ENCODE measurements at places on chromosomes 3 and 15.

GRCh38 chr3:66336333-66336766 lies 115.5 kb downstream of the SLC25A26 start:
- no peak for DNase-seq

- no peak for DNase-seq
Measured at GRCh38 chr3:169865176-169865767, 4.5 kb downstream of the LRRC31 start.

GRCh38 chr3:45002720-45003119 lies 23.4 kb upstream of the CLEC3B start:
- no peak for DNase-seq

GRCh38 chr15:69929905-69930630 lies 167.6 kb downstream of the TLE3 start:
- no peak for DNase-seq

DNA sequence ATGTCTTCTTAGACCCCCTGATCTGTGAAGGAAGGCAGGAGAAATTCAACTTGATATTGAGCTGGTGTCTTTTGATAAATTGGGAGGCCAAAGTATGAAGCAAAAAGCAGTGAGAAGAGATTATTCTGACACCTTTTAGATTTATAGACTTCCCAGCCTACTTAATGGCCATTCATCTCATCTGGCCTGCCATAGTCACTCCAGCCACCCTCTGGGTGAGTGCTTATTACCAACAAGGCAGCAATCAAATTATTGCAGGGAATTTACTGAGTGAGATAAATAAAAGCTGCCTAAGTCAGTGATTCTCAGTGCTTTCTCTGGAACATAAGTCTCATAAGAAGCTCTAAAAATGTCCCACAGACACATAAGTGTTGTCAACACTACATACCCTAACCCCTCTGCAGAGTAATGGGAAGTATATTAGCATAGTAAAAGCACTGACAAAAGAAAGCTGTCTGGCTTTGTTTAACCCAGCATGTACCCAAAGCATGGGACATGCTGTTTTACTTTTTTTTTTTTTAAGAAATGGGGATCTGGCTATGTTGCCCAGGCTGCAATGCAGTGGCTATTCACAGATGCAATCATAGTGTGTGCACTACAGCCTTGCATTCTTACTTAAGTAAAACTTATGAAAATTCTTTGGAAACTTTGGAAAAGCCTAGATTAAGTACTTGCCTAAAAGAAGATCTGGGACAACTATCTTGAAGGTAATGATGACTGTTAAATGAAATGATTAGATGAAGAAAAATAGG lies 725.3 kb downstream of the TUSC7 start:
- DNase-seq: no peak

DNA sequence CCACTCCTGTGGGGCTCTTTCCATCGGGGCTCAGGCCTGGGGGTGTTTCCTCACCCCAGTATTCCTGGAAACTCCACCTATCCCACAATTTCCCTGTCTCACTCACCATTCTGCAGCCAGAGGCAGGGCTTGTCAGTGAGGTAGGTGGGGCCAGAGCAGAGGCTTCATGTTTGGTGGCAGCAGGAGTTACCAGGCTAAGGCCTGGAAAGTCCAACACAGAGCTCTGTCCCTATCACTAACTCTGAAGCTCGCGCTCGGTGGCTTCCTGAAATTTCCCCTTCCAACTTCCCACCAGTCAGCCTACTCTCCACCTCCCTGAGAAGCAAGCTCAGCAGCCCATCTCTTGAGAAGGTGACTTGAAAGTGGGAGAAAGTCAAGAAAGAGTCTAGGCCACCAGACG lies 44.2 kb downstream of the CDC25A start:
- no peak for DNase-seq

DNA sequence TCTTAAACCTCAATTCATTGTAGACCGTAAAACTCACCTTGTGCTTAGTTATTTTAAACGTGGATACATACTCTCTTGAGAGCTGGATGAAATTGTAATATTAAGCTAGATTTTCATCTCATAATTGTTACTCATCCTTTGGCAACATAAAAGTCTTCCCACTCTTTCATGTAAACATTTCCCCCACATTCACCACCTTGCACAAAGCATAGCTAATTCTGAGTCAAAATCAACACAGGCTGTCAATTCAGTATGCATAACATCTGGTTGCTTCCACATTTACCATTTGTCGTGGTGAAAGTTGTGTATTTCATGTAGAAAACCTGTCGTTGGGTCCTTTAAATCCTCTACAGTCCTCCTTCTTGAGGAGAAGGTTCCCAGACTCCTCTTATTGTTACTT lies 524.6 kb downstream of the OTOL1 start:
- no peak for DNase-seq

GRCh38 chr3:24972491-24972890 lies 455.6 kb upstream of the RARB start:
- DNase-seq: no peak

DNA sequence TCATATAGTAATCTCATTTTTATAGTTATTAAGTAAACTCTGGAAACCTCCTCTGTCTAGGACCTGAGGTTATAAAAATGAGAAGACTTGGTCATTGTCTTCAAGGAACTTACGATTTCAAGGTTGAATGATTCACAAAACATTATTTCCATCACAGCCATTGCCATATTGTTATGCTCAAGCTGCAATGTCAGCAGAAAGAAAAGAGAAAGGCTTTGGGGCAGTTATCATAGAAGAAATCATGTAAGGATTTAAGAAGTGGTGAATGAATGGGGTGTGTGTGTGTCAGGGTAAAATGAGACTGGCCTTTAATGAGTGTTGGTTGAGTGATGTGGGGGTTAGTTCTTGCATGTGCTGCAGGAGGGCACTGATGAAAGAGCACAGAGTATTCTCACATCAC lies 346.8 kb downstream of the SQOR start:
- DNase-seq: no peak

GRCh38 chr3:80338366-80338765 lies 570.6 kb upstream of the ROBO1 start:
- DNase-seq: no peak

- DNase-seq: no peak
Measured at GRCh38 chr15:63803106-63803886, 30.5 kb downstream of the HERC1 start.

- DNase-seq: peak; percentile 48
Measured at GRCh38 chr3:128383316-128384235, 83.1 kb downstream of the DNAJB8 start.

GRCh38 chr3:116569611-116570010 lies 124.3 kb upstream of the LSAMP start:
- no peak for DNase-seq

- DNase-seq: no peak
Measured at GRCh38 chr3:81744366-81744765, 17.1 kb downstream of the GBE1 start.

DNA sequence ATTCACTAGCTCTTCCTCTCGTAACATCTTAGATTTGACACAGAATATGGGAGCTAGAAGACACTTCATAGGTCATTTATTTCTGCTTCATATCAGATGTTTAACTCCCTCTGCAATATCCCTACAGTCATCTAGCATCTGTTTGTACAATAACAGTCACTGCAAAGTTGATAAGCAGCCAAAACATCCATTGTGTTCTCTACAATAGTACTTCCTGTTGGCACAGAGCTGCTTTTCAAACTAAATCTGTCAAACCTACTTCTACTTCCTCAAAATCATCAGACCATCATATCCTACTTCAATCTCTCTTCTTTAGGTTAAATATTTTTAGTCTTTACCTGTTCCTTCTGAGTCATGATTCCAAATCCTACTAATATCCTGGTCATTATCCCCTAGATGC lies 233.2 kb downstream of the FGF12 start:
- DNase-seq: no peak

DNA sequence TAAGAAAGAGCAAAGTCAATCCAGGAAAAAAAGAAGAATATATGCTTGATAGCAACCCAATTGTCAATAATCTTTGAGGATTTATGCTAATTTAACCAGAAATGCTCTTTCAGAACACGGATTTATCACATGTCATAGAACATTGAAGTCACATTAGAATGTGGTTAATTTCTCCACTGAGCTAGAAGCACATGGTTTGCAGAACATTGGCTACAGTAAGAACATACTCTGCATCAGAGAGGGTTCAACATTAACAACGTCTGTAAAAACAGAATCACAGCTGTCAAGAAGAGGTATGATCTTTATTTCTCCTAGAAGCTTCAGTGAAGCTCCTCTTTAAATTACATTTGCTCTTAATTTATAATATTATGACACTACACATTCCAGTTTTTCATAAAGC lies 619.7 kb upstream of the AGTR1 start:
- no peak for DNase-seq

GRCh38 chr15:32682569-32682968 lies 35.2 kb upstream of the GREM1 start:
- no peak for DNase-seq

- DNase-seq: no peak
Measured at GRCh38 chr15:79057050-79057449, 33.5 kb downstream of the RASGRF1 start.

- no peak for DNase-seq
Measured at GRCh38 chr3:30795176-30795575, 99.3 kb downstream of the GADL1 start.
